Hematopoietic multipotent progenitor cell (in vitro differentiated cells): ENCODE measurements at places on chromosomes 6 and 20. TPM values are rescaled to one million over a fixed set of nuclear protein-coding genes. Genes with fewer than 3 reads are reported as not detected.

The RBPJL gene
- total RNA-seq = not detected

The MICA gene
- 15.9 TPM for total RNA-seq

The SIRPB2 gene
- total RNA-seq = 1.3 TPM

The BFSP1 gene
- total RNA-seq = 0.54 TPM

The TINAG gene
- total RNA-seq = not detected

The MOCS1 gene
- total RNA-seq = 2.2 TPM

The PPP1R3G gene
- under 0.01 TPM for total RNA-seq

The ARMC12 gene
- 0.81 TPM for total RNA-seq

The SULF2 gene
- total RNA-seq = 1.3 TPM

The POU3F2 gene
- total RNA-seq = not detected

The FAM50B gene
- total RNA-seq = 23.2 TPM

The TMEM200A gene
- total RNA-seq = 3.5 TPM

The KCNK5 gene
- total RNA-seq = 18.6 TPM

The WFDC5 gene
- total RNA-seq = not detected

The GRM4 gene
- under 0.01 TPM for total RNA-seq

The TSHZ2 gene
- under 0.01 TPM for total RNA-seq

The HSPA1L gene
- 1.9 TPM for total RNA-seq

GRCh38 chr20:19074828-19075516 is 137.5 kb upstream of the SLC24A3 start:
- DNase-seq = peak; percentile 93

- DNase-seq = no peak
These were observed 4.2 kb downstream of the SASH1 start for GRCh38 chr6:148346681-148347440.

DNA sequence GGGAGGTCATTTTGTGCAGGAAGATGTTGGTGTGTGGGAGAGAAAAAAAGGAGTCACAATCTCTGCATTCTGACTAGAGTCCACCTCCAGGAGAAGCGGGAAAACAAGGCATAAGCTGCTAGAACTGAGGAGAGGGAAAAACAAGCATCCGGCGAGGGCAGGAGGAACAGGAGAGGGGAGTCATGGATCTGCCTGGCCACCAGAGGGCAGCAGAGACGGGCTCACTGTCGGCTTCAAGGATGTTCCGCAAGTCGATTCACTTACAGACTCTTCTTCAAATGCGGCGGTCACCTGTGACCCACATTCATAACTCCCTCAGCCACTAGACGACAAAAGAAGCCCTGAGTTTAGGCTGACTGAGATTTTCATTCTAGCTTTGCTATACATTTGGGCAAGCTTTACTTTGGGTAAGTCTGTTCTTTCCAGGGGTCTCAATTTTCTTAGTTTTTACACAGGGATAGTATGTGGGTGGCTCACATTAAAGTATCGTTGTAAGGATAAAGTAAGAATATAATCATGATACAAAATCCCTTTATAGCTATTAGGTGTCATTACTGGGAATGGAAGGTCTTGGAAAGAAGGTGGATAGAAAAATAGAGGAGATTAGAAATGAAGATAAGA is 6.6 kb upstream of the BTNL2 start:
- peak; percentile 69 for DNase-seq

DNA sequence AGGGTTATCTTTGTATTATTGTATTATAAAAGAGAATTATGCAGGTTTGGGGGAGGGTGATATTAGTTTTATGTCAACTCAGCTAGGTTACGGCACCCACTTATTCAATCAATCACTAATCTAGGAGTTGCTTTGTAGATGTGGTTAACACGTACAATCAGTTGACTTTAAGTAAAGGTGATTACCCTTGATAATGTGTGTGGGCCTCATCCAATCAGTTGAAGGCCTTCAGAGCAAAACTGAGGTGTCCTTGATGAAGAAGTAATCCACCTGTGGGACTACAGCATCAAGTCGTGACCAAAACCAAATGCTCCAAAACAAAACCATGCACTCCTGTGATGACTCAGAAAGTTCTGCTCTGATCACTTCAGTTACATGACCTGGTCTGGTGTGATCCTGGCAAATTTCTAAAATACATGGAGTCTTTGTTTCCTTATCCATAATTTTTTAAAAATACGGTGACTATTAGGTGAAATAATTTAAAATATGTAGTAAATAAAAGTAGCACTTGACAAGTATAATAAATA is 114.1 kb downstream of the IYD start:
- DNase-seq = no peak

DNA sequence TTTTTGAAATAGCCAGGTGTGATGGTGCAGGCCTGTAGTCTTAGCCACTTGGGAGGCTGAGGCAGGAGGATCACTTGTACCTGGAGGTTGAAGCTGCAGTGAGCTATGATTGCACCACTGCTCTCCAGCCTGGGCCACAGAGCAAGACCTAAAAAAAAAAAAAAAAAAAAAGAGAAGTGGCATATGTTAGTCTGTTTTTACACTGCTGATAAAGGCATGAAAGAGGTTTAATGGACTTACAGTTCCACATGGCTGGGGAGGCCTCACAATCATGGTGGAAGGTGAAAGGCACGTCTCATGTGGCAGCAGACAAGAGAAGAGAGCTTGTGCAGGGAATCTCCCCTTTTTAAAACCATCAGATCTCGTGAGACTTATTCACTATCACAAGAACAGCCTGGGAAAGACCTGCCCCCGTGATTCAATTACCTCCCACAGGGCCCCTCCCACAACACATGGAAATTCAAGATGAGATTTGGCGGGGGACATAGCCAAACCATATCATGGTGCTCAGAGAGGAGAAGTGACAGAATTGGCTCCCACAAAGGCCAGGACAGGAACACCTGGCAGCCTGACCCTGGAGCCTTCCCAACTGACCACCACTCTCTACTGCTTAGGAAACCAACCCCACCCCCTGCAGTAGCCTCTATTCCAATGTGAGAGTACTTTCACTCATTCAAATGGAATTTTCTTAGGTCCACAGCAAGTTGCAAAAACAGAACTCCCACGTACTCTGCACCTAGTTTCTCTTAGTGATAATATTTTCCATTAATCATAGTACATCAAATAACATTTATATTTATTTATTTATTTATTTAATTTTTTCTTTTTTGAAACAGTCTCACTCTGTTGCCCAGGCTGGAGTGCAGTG is 29.8 kb downstream of the ARHGAP40 start:
- no peak for DNase-seq

- no peak for DNase-seq
These were observed 458.3 kb downstream of the MMUT start for GRCh38 chr6:49004801-49005200.

DNA sequence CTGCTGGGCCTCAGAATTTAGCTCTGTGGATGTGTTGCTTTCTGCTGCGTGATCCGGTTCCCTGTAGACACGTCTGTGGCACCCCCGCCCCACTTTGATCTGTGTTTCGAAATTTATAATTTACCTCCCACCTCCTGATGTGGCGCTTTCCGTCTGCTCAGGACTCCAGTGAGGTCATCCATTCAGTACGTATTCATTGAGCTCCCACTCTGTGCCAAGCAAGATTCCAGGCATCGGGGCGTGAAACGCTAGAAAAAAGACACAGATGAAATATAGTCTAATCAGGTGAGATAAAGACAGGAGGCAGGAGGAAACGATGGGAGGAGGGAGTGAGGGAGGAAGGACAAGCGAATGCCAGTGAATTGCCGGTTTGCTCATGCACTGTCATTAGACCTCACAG is 431.9 kb upstream of the SULF2 start:
- no peak for DNase-seq

DNA sequence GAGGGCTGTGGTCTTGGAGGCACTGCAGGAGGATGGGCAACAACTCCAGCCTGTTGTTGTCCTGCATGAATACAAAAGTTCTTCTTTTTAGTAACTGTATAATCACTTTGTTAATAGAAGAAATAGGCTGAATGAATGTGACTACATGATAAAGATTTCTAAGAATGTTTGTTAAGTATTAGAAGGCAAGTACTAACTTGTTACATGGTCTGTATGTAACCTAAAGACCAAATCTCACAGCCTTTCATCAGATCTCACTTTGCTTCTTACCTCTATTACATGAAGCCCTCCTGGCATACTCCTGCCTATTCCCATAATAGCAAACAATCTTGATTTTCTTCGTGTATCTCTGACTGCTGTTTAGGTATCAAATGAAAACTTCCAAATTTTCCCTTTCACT is 73.4 kb downstream of the REPS1 start:
- DNase-seq = no peak

DNA sequence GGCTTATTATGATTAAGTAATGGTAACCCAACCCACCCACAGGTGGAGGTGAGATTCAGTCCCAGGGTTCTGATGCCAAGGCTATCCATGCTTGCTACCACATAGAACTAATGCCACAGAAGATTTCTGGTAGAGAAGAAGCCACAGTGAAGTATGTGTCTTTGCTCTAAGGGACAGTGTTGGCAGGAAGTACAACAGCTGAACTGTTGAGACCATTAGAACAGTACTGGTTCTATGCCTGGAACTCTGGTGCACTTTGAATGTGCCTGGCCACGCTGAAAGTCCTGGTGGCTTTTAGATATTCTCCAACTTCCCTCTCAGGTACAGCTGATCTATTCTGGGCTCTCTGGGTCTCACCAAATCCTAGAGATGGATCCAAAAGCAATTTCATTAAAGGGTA is 7.8 kb downstream of the STX7 start:
- no peak for DNase-seq

DNA sequence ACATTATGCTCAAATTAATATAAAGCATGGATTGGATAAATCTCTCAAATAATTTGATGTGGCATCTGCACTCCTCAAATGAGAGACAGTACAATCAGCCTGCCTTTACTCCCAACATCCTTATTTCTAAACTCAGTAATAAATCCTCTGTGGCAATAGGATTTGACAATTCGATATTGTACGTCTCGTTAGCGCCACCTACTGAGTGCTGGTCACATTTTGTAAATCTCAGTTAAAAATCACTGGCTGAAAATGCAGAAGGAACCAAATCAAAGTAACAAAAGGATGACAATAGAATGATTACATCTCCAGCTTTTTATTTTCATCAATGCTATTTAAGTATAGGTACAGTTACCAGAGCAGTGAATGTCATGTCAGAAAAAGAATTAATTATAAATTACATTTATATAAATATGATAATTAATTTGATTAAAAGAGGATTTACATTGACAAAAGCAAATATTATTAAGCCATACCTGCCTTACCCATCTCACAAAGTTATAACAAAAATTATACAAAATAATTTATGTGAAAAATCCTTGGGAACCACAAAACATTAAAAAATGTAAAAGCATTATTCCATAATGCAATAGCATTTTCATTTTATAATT is 20.2 kb upstream of the GJE1 start:
- peak; percentile 24 for DNase-seq

DNA sequence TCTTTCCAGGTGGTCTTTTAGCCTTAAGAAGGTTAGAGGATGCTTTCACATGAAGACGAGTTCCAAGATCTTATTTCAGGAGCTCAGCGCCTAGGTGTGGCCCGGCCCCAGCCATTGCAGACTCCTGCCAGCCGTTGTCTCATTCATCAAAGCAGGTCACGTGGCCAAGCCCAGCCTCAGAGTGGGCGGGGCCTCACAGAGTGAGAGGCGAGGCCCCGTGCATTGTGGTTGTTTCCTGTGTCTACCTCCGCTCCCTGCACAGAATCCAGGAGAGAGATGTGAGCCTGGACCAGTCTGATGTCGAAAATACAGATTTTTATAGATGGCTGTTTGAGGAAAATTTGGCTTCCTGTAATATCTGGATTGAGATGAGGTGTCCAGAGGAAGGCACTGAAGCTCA is 49.2 kb upstream of the CST5 start:
- DNase-seq = no peak

DNA sequence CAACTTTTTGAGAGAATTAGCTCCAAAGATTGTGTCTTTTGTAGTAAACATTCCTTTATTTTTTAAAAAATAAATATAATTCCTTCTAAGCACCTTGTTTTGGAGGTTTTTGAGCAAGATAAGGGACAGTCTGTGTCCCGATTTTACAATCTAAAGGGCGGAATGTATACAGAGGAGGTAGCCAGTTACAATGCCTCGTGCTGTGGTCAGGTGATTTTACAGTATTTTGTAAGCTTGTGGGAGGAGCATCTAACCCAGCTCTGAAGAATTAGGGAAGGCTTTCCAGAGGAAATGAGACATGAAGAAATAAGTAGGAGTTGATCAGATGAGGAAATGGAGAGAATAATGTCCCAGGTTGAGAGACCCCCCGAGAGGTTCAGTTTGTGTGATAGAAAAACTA is 1.3 kb downstream of the HINT3 start:
- DNase-seq = no peak

- no peak for DNase-seq
These were observed 73.2 kb downstream of the RSPO3 start for GRCh38 chr6:127191716-127192115.

DNA sequence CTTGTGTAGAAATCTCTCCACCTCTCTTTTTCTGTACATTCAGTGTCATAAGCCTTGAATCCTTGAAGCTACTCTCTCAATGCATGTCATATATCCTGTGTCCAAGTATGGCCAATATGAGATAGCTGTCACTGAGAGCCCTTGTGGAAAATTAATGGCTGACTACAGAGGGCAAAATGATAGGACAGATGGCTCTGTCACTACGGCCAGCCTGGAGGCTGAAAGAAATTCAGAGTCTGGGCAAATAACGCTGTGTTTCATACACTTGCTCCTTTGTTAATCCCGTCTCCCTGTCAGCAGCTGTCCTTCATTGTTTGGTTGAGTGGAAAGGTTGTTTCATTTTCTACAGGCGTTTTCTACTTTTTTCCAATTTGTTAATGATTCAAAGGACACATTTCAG is 70.4 kb upstream of the VGLL2 start:
- no peak for DNase-seq

DNA sequence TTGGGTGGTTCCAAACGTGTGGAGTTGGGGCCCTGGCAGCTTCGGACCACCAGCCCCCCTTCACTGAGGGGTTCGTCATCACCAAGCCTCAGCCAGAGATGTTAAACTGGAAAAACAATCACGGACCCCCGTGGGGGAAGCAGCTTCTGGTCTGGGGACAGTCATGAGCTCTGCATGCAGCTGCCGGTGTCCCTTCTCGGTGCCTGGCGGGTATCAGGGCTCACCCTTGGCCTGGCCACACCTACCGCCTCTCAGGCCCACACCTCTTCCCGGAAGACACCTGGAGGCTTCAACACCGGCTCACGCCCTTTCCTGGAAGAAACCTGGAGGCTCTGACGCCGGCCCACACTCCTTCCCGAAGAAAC is 77.8 kb upstream of the BHLHE23 start:
- no peak for DNase-seq

GRCh38 chr6:36078159-36078558 is 50.6 kb downstream of the MAPK14 start:
- no peak for DNase-seq

DNA sequence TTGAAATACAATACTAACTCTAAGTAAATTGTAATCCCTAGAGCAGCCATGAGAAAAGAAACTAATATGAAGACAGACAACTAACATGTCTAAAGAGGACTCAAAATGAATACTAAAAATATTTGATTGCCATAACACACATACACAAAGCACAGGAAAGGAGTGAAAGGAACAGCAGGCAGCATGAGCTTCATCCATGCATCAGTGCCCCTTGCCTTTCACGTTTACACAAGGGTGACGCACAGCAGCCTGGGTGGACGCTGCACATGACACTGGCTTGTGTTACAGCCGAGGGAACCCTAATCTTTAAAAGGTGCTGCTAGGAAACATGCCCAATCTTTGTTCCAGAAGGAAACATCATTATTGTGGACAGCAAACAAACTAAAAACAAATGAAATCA is 123.5 kb downstream of the MAN1A1 start:
- DNase-seq = no peak
